Natural killer cell (primary cell): ENCODE measurements at places on chromosomes 16 and 17. TPM values are rescaled to one million over a fixed set of nuclear protein-coding genes. Genes with fewer than 3 reads are reported as not detected.

DNA sequence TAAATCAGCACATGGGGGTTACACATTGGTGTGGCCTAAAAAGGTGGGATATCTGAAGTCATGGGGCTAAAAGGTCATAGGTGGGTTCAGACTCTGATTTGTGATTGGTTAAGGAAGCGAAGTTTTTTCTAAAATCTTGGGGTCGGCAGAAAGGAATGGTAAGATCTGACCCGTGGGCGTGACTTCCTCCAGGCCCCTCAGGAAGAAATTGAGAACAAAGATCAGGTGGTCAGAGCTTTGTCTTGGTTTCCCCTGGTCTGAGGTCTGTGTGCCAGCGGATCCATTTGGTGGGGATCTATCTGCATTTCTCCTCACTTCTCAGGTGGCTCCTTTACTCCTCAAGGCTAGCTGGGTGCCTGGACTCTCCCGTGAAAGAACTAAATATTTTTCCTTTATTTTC, 302.8 kb downstream of the ABCC12 start:
- DNase-seq, result no peak
- H3K27me3 ChIP-seq, result no peaks in the 10 kb centered on the region
- no peaks in the 10 kb centered on the region for H3K4me1 ChIP-seq
- H3K27ac ChIP-seq, result no peak overlapping the region

HAS3 gene
- 1.8 TPM for total RNA-seq

- DNase-seq, result no peak
- H3K27me3 ChIP-seq, result peaks cover 44% of the 10 kb centered on the region
- no peak overlapping the region for H3K4me3 ChIP-seq
- no peak overlapping the region for H3K27ac ChIP-seq
- H3K36me3 ChIP-seq, result no peaks in the 10 kb centered on the region
These were observed 19.1 kb upstream of the CBX8 start for GRCh38 chr17:79815836-79816461.

SDK2 gene
- total RNA-seq, result 0.41 TPM

- H3K27me3 ChIP-seq, result no peaks in the 10 kb centered on the region
- H3K27ac ChIP-seq, result no peak overlapping the region
- peaks cover 60% of the 10 kb centered on the region for H3K36me3 ChIP-seq
- no peak overlapping the region for H3K4me3 ChIP-seq
These were observed 13.5 kb downstream of the ACSF3 start for GRCh38 chr16:89107203-89107582.

TAT gene
- not detected for total RNA-seq

C17orf113 gene
- total RNA-seq, result 0.25 TPM

DNA sequence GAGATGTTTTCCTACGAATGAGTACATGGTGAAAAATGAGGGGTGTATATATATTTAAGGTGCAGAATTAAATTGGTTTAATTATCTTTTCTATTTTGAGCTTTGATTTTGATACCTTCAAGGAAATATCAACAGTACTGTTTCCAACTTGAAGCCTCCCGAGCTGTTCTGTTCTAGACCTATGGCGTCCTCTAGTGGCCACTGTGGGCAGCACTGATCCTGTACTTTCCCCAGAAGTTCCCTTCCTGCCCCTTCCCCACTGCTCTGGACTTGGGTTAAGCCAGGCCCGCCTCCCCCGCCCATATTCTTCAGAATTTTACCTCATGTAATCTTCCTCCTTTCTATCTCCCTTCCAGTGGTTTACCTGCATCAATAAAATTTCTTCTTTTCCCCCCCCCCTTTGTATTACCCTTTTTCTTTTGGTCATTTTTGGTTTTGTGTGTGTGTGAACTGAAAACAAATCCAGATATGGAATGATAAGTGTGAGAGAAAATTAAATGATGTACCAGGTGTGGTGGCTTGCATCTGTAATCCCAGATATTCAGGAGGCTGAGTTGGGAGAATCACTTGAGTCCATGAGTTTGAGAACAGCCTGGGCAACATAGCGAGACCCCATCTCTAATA, 1643.5 kb downstream of the TP53TG3F start:
- H3K4me1 ChIP-seq, result no peaks in the 10 kb centered on the region
- no peak overlapping the region for H3K27ac ChIP-seq
- no peaks in the 10 kb centered on the region for H3K36me3 ChIP-seq
- H3K4me3 ChIP-seq, result no peak overlapping the region
- H3K27me3 ChIP-seq, result no peaks in the 10 kb centered on the region
- no peak for DNase-seq
